ENCODE measurements at places on chromosomes 1 and 21.
A peak's percentile ranks its signal among the peaks of the same experiment; 100 is the strongest.

DNA sequence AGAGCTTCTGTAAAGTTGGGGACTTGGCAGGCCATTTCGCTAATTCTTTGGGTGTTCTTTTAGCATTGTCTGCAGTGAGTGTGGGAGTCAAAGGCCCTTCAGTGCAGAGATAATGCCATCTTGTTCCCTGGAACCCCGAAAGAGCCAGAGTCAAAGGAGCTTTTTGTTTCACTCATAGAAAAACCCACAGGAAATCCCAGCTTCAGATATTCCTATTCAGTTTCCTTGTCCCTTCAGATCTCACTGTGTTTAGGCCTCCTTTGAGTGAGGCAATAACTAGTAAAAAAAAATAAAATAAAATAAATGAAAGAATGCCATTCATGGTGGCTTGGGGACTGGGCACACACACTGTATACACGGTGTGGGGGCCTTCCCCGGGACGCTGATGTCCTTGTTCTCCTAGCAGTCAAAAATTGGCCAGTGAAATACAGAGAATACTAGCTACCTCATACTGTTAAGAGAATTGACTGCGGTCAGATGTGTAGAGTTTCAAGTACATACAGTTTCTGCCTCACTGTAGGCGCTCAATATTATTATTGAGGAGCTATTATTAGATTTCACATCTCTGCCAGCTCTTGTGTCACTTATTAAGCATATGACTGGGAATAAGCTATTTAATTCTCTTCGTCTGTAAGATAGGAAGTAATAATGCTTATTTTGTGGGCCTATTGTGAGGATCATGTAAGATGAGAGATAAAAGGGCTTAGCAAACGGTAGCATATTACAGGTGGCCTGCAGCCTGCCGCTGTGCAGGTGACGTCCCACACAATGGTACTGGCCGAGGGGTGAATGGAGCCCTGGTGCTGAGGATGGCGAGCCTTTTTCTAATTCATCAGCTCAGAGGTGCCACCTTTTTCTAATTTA is 16.7 kb downstream of the DISC1 start:
- DNase-seq, result no peak

DNA sequence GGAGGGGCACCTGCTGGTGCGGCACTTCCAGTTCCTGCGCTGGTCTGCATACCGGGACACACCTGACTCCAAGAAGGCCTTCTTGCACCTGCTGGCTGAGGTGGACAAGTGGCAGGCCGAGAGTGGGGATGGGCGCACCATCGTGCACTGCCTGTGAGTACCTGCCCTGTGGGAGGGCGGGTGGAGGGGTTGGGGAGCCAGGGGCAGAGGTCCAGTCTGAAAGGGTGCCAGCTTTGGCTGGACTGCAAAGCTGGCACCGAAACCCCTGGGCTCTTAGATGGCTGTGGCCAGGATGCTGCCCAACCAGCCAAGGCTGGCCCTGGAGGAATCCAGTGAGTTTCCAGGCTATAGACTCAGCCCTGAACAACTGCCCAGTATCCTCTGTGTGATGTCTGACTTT is 87.3 kb downstream of the PTPRU start:
- DNase-seq, result no peak

- peak; percentile 31 for DNase-seq
Measured at GRCh38 chr1:84145068-84145467, 997 bp downstream of the PRKACB start.

DNA sequence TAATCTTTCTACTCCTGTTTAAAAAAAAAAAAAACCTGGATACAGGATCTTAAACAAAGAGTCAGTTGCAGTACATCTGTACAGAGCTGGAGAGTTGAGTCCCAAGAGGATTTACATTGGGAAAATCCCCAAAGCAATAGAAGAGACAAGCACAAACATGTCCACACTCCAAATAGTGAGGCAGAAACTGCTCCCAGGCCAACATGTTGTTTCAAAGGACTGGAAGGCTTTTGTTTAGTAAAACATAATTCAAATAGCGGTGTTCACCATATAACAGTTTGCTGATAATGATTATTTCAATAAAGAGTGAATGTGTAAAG is 425.4 kb downstream of the ADGRL2 start:
- peak; percentile 65 for DNase-seq

DNA sequence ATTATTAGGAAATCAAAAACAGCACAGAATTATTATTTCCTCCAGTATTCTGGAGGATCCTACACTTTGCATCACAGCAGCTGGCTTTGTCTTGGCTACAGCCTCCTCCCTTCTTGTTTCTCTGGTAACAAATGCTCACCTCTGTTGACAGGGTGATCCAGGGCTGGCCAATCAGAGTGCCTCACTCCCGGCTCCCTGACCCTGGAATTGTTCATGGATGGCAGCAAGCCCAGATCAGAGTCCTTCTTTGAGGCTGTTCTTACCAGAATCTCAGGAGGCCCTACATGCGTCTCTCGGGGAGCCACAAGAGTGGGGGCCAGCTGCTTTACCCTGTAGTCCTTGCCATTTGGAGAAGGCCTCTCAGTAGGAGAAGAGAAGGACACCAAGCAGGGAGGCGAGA is 48.4 kb upstream of the IGSF5 start:
- no peak for DNase-seq

- DNase-seq, result no peak
Measured at GRCh38 chr1:217021400-217021799, 298.2 kb upstream of the ESRRG start.

GRCh38 chr21:27647401-27647800 is 680.5 kb upstream of the ADAMTS5 start:
- peak; percentile 20 for DNase-seq

GRCh38 chr1:244349103-244349531 is 102.6 kb downstream of the ADSS2 start:
- peak; percentile 94 for DNase-seq

DNA sequence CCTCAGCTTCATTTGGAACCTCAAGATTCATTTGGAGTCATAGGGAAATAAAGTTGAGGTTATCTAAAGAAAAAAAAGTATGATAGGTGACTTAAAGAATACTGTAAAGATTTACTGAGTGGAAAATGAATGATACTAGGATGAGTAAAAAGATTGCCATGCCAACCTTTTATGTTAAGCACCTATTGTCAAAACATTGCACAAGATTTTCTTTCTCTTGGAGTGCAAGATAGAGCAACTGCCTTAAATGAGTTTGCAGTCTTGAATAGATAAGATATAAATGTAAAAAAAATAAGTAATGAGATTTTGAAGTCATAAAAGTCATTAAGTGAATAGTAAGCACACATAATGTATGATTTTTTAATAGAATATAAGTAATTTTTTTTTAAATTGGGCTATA is 5.1 kb upstream of the ANGPTL1 start:
- no peak for DNase-seq

- no peak for DNase-seq
Measured at GRCh38 chr1:185529673-185530072, 204.5 kb upstream of the HMCN1 start.

GRCh38 chr1:167635156-167635648 is 5.2 kb downstream of the RCSD1 start:
- DNase-seq, result no peak

DNA sequence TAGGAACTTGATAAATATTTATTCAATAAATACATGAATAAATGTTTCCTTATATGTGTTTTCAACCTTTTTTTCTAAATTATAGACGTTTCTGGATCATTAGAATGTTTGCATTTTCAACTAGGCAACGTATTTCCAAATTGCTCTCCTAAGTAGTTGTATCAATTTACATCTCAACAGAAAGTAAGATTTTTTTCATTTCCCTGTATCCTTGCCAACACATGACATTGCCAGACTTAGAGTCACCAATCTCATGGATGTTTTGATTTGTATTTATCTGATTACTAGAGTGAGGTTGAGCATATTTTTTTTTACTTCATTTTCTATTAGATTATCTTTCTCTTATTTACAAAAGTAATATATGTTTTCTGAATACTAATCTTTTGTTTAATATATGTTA is 22.2 kb upstream of the SMG7 start:
- DNase-seq, result no peak

DNA sequence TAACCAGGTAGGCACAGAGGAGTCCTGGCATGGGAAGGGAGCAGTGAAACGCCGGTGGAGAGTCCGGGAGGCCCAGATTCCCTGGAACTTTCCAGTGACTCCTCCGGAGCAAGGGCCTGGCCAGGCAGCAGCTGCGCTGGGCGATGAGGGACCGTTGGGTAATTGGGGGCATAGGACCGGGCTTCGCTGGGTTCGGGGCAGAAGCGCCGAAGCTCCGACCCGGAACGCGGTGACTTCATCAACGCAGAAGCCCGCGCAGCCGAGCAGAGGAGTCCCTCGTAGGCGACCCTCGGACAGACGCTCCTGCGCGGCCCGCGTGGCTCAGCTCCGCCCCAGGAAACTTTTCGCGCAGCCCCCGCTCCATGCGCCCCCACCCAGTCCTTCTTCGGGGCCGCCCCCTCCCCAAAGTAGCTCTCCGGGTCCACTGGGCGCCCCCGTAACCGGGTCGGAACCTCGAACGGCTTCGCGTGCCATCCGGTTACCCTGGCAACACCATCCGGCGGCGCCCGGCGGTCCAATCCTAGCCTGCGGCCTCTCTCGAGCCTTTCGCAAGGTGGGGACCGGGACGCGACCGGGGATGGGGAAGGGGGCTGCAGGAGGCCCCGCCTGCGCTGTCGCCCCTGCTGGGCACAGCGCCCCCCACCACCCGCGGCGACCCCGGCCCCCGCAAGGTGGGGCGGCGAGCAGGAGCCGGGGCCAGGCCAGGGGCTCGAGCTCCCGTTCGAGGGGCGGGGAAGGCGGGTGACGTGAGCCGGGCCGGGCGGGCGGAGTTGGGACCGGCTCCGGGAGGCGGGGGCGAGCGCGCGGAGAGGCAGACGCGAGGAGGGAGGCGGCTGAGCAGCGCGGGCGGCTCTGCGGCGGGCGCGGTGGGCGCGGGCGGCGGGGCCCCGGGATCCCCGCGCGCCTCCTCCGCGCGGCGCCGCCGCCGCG is at the start of gene AJAP1:
AJAP1 (plus strand) TSS at position 814 of the 930 bp plus-strand sequence. CDS start 817 bp downstream, outside the sequence.
- DNase-seq, result no peak

DNA sequence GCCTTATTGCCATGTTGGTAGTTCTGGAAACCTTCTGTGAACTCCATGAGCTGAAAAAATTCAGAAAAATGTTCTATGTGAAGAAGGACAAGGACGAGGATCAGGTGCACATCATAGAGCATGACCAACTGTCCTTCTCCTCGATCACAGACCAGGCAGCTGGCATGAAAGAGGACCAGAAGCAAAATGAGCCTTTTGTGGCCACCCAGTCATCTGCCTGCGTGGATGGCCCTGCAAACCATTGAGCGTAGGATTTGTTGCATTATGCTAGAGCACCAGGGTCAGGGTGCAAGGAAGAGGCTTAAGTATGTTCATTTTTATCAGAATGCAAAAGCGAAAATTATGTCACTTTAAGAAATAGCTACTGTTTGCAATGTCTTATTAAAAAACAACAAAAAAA is 57.4 kb downstream of the KCNK1 start:
- no peak for DNase-seq
